CD4-positive, alpha-beta T cell treated with Interleukin-1 beta for 1 hour (primary cell): ENCODE measurements at places on chromosomes 1 and 21.

- DNase-seq: peak; percentile 23
These were observed 4.3 kb upstream of the FGGY start for GRCh38 chr1:59292562-59292961.

DNA sequence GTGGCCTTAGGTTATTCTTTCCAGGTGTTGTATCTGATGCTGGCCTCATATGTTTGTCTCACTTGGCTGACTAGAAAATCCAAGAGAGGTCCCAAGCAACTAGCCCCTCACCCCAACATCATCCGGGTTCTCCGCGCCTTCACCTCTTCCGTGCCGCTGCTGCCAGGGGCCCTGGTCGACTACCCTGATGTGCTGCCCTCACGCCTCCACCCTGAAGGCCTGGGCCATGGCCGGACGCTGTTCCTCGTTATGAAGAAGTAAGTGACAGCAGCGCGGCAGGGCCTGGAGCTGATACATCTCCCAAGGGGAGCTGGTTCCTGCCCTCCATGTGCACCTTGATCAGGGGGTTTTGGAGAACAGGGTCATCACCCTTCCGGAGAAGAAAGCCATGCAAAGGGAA, 11.2 kb downstream of the PINK1 start:
- DNase-seq: no peak

- DNase-seq: no peak
These were observed 1.6 kb downstream of the SLC44A3 start for GRCh38 chr1:94821636-94822305.

DNA sequence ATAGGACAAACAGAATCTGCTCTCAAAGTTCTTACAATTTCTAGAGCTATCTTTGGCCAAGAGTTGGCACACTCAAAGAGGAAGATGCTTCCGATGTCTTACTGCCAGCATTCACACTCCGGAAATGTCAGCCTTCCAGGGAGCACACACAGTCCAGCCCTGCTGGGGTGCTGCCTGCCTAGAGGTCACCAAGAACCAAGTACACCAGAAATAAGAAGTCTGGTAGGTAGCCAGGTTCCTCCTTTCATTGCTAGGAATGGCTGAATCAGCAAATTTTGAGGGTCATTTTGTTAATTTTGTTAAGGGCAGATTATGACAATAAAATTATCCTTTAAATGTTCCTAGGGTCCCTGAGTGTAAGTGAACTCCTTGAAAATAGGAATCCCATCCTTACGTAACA, 77.5 kb downstream of the PLPP3 start:
- no peak for DNase-seq

DNA sequence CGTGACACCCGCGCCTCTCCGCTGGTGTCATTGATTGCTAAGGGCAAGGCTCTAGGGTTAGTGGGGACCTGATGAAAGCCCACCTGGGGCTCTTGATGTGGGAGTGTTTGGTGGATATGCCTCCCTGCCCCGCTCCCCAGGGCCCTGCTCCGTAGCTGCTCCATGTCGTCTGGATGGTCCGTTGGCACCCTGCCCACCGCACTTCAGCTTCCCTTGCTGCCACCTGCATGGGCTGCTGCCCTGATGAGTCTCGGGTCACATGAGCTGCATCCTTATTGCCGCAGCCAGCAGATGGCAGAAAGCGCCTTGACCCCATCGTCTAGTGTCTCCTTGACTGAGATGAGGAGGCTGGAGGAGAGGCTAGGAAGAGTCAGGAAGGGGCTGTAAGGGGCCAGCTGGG, 439.4 kb downstream of the CAMTA1 start:
- no peak for DNase-seq

DNA sequence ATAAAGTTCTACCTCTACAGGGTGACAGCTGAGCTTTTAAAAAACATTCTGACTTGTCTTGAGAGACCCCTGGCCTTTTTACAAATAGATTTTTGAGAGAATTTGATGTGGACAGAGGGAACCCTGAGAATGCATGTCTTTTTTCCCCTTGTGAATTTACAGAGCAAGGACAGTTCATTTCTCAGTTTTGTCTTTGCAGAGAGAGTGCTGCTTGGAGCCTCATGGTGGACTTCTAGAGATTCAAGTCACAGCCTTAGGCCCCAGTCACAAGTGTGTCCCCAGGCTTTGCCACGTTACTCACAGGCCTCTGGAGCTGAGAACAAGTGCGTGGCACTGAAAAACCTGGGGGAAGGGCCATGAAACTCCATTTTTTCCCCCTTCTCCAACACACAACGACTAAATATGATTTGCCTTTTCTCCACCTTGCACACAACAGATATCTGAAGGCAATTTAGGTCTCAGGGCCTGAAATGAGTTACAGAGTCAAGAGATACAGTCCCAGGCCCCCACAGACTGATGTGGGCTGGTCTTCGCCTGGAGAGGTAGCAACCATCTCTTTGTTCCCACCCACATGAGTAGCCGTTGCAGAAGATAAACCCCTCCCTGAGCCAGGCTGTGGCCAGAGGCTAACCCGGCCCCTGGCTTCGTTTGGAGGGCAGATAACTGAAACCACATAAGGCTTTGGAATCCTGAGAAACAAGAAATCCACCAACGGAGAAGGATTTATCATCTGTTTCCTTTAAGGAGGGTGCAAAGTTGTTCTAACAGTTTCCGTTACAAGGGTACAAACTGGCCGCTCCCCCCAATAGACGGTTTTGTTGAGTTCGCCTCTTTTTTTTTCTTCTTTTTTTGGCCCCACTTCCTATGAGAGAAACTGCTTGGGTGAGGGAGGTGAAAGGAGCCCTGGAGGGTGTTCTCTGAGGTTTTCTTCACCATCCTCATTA, 1.0 kb upstream of the PIGV start:
- DNase-seq: peak; percentile 26

- DNase-seq: no peak
These were observed 3.0 kb downstream of the SPATA46 start for GRCh38 chr1:162373541-162374260.

DNA sequence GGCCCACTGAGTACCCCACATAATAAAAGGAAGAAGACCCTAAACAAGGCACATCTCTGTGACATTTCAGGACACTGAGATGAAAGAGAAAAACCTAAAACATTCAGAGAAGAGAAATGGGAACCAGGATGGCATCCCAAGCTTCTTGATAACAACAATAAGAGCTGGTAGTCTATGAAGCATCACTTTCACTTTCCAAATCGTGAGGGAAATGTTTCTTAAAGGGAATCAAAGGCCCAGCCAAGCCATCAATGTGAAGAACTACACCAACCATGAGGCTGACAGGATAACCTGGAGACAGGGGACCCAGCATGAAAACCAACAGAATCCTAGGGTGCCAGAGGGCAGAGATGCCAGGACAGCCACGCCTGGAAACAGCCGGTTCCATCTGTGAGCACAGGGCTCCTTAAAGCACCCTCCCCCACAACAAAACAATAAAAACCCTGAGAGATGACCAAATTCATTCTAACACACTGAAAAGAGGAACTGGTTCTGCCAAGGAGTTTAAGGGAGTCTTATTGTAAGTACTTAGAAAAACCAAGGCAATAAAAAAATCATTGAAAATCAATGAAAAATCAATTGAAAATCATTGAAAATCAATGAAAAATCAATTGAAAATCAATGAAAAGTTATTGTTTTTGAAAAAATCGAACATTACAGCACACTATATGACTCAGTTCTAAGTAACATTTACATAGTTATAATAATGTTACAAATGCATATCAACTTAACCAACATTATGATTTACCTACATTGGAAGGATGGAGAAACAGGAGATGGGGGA, 141.5 kb upstream of the ERG start:
- DNase-seq: no peak
